Sigmoid colon (tissue), 7 donors: ENCODE measurements at places on chromosomes 2 and 18.
A peak's percentile ranks its signal among the peaks of the same experiment; 100 is the strongest.

DNA sequence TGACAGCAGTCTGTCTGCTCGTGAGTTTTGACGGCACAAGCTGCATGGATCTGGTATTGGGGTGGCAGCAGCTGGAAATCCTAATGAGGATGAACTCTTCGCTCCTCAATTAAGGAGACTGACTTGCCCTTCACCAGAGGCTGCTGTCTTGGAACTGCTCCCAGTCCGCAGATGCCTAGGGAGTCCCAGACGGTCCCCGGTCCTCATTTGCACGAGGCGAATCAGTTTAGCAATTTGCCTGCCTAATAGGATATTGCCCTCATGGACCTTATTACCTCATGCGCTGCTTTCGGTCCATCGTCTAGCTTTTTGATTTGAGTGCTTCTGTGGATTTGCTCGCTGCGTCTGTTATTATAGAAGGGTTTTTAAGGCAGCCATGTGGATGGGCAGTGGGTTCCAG is 40.6 kb downstream of the ASAP2 start:
- no peak for DNase-seq
- H3K4me1 ChIP-seq, result peaks cover 41% of the 10 kb centered on the region
- H3K27me3 ChIP-seq, result no peaks in the 10 kb centered on the region
- H3K36me3 ChIP-seq, result no peaks in the 10 kb centered on the region

- DNase-seq, result no peak
- no peaks in the 10 kb centered on the region for H3K36me3 ChIP-seq
- no peaks in the 10 kb centered on the region for H3K27me3 ChIP-seq
- no peaks in the 10 kb centered on the region for H3K4me1 ChIP-seq
- H3K4me3 ChIP-seq, result no peak overlapping the region
These were observed 303.3 kb downstream of the NUP35 start for GRCh38 chr2:183427558-183427957.

- no peaks in the 10 kb centered on the region for H3K27me3 ChIP-seq
- no peak overlapping the region for H3K27ac ChIP-seq
- H3K4me1 ChIP-seq, result no peaks in the 10 kb centered on the region
- H3K4me3 ChIP-seq, result no peak overlapping the region
- DNase-seq, result no peak
- no peaks in the 10 kb centered on the region for H3K36me3 ChIP-seq
These were observed 121.1 kb upstream of the ACAA2 start for GRCh38 chr18:49934457-49934856.

DNA sequence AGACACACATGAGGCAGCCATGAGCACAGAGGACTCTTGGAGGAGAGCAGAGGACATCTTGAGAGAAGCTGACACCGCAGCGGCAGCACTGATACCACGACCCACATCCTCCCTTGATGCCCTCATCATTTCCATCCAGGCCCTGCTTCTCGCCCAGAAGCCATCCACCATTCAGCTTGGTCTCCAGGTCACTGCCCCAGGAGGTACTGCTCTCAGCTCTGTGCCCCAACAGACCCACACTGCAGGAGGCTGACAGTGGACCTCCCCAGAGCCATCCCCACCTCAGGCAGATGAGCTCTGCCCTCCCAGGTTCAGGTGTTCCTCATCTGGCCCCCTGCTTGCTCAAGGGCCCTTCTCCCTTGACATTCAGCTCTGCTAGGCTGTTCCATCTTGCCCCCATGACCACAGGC is 74.9 kb downstream of the ACKR3 start:
- peak; percentile 56 for DNase-seq
- H3K27ac ChIP-seq, result peak overlapping the region; percentile 91
- H3K27me3 ChIP-seq, result no peaks in the 10 kb centered on the region
- H3K4me1 ChIP-seq, result peaks cover 19% of the 10 kb centered on the region
- no peak overlapping the region for H3K4me3 ChIP-seq

DNA sequence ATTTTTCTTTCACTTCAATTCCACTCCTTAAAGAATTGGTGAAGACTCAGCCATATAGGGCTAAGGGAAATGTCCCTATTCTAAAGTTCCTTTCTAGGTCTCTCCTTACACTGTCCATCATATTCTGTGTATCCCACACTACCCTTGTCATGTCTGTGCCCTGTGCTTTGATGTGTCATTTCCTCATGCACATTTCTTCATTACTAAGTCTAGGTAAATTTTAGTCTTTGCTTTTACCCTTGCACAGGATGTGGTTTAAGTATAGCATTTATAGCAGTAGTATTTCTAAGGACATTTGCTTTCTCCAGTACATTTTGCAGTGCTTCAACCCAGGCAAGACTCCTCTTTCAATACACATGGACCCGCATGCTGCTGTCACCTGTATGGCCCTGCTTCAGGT is 221.5 kb upstream of the ACVR2A start:
- no peaks in the 10 kb centered on the region for H3K27me3 ChIP-seq
- no peak for DNase-seq
- no peak overlapping the region for H3K27ac ChIP-seq
- H3K4me1 ChIP-seq, result no peaks in the 10 kb centered on the region
- H3K4me3 ChIP-seq, result no peak overlapping the region

DNA sequence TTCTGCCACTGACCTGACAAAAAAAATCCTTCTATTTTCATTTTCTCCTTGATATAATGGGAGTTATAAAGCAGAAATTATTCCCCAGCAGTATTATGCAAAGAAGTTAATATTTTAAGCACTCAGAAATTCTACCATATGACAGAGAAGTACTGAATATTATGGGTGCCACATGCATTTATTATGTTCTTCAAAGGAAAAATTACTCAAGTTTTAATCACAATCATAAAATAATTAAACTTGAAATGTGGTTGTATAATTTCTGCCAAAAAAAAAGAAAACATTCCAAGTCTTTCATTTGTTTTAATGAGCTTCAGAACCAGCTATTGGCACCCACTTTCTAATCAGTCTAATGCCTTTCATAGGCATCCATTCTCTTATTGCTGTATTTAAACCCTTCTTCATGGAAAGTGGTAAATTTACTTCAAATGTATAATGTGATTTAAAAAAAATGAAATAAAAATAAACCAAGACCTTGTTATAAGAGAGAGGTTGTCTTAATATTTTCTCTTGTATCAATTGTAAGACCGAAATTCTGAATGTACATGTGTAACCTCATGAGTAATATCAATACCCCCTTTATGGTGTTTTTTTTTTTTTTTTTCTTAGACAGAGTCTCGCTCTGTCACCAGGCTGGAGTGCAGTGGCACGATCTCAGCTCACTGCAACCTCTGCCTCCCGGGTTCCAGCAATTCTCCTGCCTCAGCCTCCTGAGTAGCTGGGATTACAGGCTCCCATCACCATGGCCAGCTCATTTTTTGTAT is 302.3 kb downstream of the IRS1 start:
- no peak overlapping the region for H3K4me3 ChIP-seq
- no peaks in the 10 kb centered on the region for H3K36me3 ChIP-seq
- no peaks in the 10 kb centered on the region for H3K27me3 ChIP-seq
- H3K4me1 ChIP-seq, result no peaks in the 10 kb centered on the region

DNA sequence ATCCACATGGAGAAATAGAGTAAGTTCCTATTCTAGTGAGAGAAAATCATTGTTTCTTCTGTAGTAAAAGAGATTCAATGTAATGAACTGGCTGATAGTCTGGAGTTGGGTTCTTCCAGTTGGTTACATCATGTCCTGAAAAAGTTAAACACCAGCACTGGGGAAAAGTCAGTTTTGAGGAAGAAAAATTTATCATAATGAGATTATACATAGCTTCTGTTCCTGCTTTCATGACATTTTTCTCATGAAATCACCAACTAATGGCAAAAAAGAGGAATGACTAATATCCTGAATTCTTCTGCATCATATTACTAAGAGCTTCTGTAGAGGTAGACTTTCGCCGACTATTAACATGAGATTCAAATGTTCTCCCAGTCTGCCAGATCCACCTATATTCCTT is 69.2 kb upstream of the SLC9A2 start:
- no peaks in the 10 kb centered on the region for H3K36me3 ChIP-seq
- no peak overlapping the region for H3K4me3 ChIP-seq
- H3K4me1 ChIP-seq, result no peaks in the 10 kb centered on the region
- no peak for DNase-seq
- H3K27ac ChIP-seq, result no peak overlapping the region

DNA sequence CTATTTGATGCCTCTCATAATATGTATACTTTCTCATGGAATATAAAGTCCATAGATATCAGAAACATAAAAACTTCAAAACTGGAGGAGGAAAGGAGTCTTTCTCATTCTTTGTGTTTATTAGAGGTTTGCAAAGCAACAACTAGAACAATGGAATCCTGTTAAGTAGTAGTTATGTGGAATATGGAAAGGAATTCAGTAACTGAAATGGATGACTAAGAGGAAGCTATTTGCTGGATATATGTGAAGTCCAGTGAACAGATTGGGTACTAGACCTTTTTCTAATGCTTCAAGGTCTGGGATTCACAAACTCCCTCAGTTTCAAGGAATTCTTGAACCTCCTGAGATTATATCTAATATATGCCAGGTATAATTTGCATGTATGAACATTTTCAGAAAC is 353.6 kb upstream of the FANCL start:
- no peaks in the 10 kb centered on the region for H3K27me3 ChIP-seq
- DNase-seq, result no peak
- no peaks in the 10 kb centered on the region for H3K4me1 ChIP-seq
- H3K36me3 ChIP-seq, result no peaks in the 10 kb centered on the region
- no peak overlapping the region for H3K4me3 ChIP-seq
- H3K27ac ChIP-seq, result no peak overlapping the region

DNA sequence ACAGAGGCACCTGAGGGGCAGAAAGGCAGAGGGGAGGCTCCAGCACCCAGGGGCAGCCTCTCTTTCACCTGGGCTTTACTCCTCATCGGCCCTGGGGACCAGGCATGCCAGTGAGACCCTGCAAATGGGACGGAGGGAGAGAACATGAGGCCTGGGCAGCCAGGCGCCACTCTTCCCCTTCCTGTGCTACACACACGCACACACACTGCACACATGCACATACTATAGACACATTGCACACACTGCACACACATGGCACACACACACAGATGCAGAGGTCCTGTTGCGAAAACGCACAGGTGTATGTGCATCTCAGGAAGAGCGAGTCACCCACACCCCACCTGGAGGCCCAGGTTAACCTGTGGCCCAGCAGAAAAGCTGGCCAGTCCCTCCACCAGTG is 3.4 kb upstream of the RAB6D start:
- no peak overlapping the region for H3K4me3 ChIP-seq
- DNase-seq, result no peak
- H3K27me3 ChIP-seq, result peaks cover 23% of the 10 kb centered on the region

DNA sequence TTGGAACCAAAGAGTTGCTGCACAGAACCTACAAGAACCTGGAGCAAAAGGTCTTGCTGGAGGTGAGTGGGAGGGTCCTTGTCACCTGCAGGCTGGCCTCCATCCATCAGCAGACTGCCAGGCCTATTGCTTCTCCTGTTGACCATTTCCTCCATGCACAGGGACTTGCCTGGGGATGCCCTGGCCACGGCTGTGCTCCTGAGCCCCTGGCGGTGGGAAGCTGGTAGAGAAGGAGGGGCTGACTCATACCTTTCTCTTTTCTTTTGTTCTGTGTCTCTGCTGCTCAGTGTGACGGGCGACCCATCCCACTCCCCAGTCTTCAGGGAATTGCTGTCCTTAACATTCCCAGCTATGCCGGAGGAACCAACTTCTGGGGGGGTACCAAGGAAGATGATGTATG is 102.6 kb downstream of the DGKD start:
- H3K36me3 ChIP-seq, result peaks cover 4% of the 10 kb centered on the region
- H3K4me1 ChIP-seq, result peaks cover 6% of the 10 kb centered on the region
- H3K27ac ChIP-seq, result no peak overlapping the region
- no peak for DNase-seq

- no peaks in the 10 kb centered on the region for H3K36me3 ChIP-seq
- no peak overlapping the region for H3K4me3 ChIP-seq
- no peak for DNase-seq
- H3K27me3 ChIP-seq, result no peaks in the 10 kb centered on the region
- no peaks in the 10 kb centered on the region for H3K4me1 ChIP-seq
- no peak overlapping the region for H3K27ac ChIP-seq
These were observed 257.1 kb downstream of the MYO3B start for GRCh38 chr2:170434900-170435621.

DNA sequence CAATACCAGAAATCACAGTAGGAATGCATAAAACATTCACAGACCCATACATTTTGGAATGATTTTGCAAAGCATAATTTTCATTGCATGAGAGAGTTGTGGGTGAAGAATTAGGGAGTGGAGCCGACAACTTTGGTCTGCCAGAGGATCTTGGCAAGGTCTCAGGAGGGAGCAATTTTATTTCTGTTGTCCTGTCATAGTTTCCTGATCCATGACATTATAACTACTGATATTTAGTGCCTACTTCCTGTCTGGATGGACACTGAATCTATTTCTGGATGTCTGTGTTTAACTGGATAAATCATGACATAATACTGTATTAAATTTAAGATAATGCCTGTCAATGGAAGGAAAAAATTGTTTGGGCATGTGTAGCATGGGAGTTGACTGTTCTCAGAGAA is 2.4 kb downstream of the ITGA4 start:
- peaks cover 36% of the 10 kb centered on the region for H3K27me3 ChIP-seq
- DNase-seq, result no peak
- no peaks in the 10 kb centered on the region for H3K36me3 ChIP-seq
- H3K4me3 ChIP-seq, result peak overlapping the region; percentile 6

- H3K36me3 ChIP-seq, result no peaks in the 10 kb centered on the region
- H3K27ac ChIP-seq, result no peak overlapping the region
- H3K27me3 ChIP-seq, result no peaks in the 10 kb centered on the region
- H3K4me1 ChIP-seq, result no peaks in the 10 kb centered on the region
- no peak for DNase-seq
These were observed 311.4 kb upstream of the UBE2E3 start for GRCh38 chr2:180669016-180669415.

DNA sequence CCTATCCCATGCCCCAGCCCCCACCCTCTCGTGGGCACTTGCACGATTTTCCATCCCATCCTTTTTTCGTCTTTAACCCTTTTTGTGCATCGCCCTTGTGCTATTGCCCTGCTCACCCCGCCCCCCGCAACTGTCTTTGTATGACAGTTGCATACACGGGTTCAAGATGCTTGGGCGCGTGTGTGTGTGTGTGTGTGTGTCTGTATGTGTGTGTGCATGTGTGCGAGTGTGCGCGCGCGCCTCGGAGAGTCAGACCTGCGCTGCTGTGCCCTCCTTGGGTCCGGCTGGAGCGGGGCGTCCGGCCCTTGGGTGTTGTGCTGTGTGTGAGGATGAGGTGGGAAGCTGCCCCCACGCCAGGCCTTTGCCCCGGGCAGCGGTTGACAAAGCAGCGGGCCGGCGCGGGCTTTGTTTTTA is 230.7 kb downstream of the HAUS1 start:
- H3K4me3 ChIP-seq, result peak overlapping the region; percentile 70
- H3K27me3 ChIP-seq, result no peaks in the 10 kb centered on the region
- H3K4me1 ChIP-seq, result no peaks in the 10 kb centered on the region

DNA sequence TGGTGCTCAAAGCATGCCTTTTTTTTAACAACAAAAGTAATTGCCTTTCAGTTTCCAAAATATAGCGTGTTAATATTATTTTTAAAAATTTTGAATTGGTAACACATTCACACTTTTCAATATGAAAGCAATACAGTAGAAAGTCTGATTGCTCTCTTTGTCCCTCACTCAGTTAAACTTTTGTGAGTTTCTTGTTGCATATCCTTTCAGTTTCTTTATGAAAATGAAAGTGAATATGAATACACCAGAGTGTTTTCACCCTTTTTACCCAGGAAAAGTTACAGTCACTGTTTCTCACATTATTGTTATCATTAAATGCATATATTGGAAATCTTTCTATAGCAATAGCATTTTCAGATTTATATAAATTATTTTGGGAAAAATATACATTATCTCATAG is 377.4 kb upstream of the CRIM1 start:
- no peaks in the 10 kb centered on the region for H3K4me1 ChIP-seq
- H3K4me3 ChIP-seq, result no peak overlapping the region
- no peaks in the 10 kb centered on the region for H3K36me3 ChIP-seq
- no peak for DNase-seq
